Activated naive CD8-positive, alpha-beta T cell treated with anti-CD3 and anti-CD28 coated beads, Interleukin-2, amount 10 ng/mL, durations not matched to agents 7 days and 5 days (primary cell): ENCODE measurements at places on chromosomes 2 and 18. TPM values are rescaled to one million over a fixed set of nuclear protein-coding genes. Genes with fewer than 3 reads are reported as not detected.
A peak's percentile ranks its signal among the peaks of the same experiment; 100 is the strongest.

- no peak for DNase-seq
Measured at GRCh38 chr18:23359421-23359820, 93.7 kb upstream of the RIOK3 start.

GRCh38 chr2:206856513-206856912, 82.8 kb upstream of the CPO start:
- no peak for DNase-seq

DNA sequence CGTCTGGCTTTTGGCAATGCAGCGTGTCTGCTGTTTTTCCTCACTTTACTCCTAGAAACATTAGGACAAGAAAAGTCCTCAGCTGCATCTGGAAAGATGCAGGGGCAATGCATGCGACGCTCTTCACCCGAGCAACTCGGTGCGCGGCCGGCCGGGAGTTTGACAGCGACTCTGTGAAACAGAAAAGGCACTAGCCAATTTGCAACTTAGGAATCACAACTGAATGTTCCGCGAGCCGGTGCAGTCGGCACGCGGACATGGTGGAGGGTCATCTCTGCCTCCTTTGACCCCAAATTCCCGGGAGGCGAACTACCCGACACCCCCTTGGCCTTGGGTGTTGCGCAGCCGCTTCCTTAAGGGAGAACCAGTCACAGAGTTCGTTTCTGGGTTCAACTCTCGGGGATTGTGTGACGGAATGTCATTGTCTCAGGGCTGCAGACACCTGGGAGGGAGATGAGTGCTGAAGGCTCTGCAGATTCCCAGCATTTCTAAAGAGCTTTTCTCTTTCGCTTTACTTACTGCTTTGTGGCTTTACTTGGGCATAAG, 9.8 kb downstream of the NR4A2 start:
- no peak for DNase-seq

DNA sequence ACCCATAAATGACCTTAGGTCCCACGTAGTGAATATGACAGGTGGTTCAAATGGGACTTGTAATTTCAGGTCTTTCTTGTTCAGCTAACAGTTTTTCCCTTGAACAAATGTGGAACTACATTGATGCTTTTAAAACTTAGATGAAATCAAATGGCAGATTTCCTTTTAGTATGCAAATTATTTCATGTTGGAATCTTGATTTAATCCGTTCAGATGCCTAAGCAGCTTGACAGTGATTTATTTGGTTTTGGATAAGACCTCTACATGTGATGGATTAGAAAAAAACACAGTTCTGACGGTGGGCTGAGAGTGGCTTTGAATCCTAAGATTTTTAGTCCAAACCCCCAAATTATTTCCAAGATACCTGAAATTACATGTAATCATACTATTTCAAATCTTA, 16.9 kb downstream of the SCYGR4 start:
- no peak for DNase-seq

DNA sequence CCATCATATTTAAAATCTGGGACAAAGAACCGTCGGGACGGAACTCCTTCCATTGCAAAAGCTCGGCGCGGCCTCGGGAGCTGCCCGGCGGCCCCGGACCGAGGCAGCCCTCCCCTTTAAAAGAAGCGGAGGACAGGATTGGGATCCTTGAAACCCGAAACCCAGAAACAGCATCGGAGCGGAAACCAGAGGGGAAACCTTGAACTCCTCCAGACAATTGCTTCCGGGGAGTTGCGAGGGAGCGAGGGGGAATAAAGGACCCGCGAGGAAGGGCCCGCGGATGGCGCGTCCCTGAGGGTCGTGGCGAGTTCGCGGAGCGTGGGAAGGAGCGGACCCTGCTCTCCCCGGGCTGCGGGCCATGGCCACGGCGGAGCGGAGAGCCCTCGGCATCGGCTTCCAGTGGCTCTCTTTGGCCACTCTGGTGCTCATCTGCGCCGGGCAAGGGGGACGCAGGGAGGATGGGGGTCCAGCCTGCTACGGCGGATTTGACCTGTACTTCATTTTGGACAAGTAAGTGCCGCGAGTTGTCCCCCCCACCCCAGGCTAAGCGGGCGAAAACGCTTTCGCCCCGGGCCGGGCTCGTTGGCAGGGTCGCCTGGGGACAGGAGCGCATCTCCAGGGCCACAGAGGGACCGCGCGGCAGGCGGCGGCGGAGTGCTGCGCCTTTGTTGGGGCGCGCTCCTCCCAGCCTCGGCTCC, at the start of gene ANTXR1:
Gene ANTXR1, plus strand, starts transcription at position 38 of the 698 bp plus-strand sequence. Its CDS starts 321 bp downstream, at position 359.
- peak; percentile 52 for DNase-seq

DNA sequence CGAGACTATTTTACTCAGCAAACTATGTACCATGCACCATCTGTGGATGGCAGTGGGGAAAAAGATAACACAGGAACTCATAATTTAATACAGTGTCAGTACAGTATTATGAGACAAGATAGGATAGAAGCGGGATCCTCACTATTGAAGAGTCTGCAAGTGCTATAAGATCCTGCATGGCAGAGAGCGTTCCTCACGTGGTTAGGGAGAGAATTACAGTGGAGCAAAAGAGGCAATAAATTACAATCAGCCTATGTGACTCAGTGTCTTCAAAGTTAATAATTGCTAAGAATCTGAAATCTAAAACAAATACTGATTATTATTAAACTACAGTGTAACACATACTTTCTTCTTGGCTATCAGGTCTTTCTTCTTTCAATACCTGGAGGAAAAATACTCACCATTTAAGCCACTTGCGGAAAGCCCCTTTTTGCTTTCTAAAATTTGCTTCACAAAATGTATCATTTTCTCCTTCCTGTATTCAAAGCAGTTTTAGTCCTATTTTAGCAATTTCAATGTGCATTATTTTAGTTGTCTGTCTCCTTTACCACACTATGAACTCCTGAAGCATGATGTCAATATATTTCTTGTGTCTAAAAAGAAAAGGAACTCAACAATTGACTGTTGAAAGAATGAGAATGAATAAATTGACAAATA, 342.9 kb downstream of the SPAG16 start:
- no peak for DNase-seq

DNA sequence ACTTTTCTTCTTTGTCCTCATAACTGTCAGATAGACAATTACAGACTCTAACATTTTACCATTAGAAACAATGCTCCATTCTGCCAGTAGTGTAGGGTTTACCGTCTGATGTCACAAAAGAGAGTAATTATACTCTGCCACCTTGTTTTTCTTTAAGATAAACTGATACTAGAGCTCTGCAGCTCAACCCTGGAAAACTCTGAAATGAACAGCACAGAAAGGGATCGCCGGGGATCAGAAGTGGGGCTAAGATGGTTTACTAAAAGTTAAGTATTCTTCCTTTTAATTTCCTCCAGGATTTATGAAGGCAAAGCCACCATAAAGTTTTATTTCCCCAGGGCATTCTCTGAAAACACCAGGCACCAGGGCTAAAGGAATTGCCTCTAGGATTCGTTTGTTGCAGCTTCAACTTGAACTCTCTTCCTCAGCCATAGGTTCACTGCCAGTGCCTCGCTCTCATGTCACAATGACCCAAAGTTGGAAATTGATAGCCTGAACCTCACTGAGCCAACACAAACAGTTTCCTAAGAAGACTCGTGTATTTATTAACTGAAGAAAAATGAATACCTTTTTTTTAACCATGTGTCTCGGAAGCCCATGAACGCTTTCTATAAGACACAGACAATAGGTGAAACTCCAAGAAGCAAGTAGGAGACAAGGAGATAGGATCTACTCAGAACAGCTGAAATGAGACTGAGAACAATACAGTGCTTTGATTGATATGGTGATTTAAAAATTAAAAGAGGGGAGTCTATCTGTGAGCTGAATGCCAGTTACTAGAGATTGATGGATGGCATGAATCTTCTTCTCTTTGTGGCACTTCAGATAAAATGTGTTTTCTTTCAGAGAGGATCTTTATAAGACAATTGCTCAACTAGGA, 121.5 kb upstream of the SPATS2L start:
- no peak for DNase-seq

- no peak for DNase-seq
Measured at GRCh38 chr2:48448274-48449061, 81.5 kb upstream of the STON1 start.

GRCh38 chr2:231606941-231607340, 14.3 kb downstream of the TEX44 start:
- DNase-seq, result no peak

- DNase-seq, result no peak
Measured at GRCh38 chr2:164538240-164538866, 82.9 kb downstream of the GRB14 start.

DNA sequence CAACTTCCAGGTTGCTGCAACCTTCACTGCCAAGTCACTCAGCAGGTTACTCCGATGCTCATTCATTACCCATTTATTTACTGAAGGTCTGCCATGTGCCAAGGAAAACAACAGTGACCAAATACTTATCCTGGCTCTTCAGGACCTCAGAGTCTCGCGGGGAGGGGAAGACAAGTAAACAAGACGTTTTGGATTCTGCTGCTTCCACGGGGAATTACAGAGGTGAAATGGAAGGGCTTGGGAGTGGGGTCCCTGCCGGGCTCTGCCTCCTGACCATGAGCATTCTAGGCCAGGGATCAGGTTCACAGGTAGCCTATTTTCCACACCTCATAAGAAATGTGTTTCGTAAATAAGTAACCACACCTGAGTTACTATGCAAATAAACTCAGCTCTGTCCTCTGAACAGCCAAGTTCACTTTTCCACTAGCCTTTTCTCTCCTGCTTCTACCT, 68.1 kb downstream of the CLHC1 start:
- DNase-seq, result no peak

- DNase-seq, result no peak
Measured at GRCh38 chr2:237073552-237073951, 12.1 kb upstream of the COPS8 start.

DNA sequence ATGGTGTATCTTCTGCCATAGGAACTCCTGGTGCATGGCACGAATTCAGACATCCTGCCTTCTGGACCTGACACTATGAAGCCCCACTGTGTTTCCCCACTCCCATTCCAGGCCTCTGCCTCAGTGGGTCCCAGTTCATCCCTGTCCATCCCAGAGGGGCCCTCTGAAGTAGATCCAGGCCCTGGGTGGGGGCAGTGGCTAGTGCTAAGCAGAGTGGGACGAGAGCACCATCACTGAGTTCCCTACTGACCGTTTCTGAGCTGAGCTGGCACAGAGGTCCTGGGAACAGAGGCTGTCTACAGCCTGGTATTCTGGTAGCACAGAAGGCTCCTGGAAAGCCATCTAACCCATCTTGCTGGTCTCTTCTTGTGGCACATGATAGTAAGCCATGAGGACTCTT, 54.0 kb downstream of the ATOH8 start:
- DNase-seq, result no peak

- DNase-seq, result no peak
Measured at GRCh38 chr18:41849632-41850031, 105.4 kb upstream of the PIK3C3 start.

- no peak for DNase-seq
Measured at GRCh38 chr2:68738906-68739594, 4.4 kb downstream of the ARHGAP25 start.

- no peak for DNase-seq
Measured at GRCh38 chr2:241308267-241308666, 7.2 kb downstream of the HDLBP start.

GRCh38 chr2:40168032-40168431, 283.9 kb downstream of the SLC8A1 start:
- no peak for DNase-seq

DNA sequence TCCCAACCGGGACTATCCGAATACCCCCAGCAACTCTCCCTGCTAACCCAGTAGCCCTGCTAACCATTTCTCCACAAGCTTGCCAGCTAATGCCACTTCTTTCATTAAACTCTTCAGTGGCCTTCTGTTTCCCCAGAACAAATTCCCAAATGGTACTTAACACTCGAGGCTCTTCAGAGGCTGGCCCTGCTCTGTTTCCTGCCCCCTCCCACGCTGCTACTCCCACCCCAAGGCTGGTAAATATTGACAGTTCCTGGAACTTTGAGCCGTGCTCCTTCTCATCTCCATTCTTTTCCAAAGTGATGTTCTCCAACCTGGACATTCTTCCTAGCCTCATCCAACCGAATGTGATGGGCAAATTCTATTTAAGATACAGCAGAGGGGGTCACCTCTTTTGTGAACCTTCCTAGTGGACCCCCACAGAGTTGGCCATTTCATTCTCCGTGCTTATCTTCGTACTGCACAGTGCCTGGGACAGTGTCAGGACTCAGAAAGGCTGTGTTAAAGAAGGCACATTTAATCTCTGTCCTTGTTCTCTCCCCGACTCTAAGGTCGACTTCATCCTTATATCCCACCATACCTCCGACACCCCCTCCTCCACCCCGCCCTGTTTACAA, 3.2 kb upstream of the KIDINS220 start:
- no peak for DNase-seq

The SGO2 gene
- total RNA-seq, result 35.0 TPM

The MRO gene
- total RNA-seq, result not detected

The ELOA2 gene
- not detected for total RNA-seq

The TUBA4B gene
- not detected for total RNA-seq

The ANKRD53 gene
- 0.28 TPM for total RNA-seq
